NCI-H748 treated with DMSO at 0.1 percent for 48 hours (cell line): ENCODE measurements at places on chromosomes 5 and 9.

- no peak for DNase-seq
These were observed 342.9 kb upstream of the RPS23 start for GRCh38 chr5:82620957-82621600.

GRCh38 chr9:4829969-4830368 lies 37.2 kb downstream of the RCL1 start:
- no peak for DNase-seq

GRCh38 chr5:122170620-122171019 lies 41.3 kb downstream of the ZNF474 start:
- DNase-seq, result no peak

- DNase-seq, result no peak
These were observed 11.7 kb downstream of the MAP3K1 start for GRCh38 chr5:56827049-56827448.

DNA sequence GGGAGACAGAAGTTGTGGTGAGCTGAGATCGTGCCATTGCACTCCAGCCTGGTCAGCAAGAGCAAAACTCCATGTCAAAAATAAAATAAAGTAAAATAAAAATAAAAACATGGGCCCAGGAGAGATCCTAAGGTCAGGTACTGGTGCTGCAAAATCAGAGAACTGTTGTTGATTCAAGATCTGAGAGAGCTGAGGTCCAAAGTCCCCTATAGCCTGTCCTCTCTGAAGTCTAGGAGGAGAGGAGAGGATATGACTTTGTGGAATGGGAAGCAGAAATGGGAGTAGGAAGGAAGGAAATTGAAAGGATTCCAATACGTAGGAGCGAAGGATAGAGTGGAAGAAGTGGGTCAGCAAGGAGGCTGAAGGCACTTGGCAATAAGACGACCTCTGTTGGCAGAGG lies 4.6 kb upstream of the OR1L4 start:
- no peak for DNase-seq

DNA sequence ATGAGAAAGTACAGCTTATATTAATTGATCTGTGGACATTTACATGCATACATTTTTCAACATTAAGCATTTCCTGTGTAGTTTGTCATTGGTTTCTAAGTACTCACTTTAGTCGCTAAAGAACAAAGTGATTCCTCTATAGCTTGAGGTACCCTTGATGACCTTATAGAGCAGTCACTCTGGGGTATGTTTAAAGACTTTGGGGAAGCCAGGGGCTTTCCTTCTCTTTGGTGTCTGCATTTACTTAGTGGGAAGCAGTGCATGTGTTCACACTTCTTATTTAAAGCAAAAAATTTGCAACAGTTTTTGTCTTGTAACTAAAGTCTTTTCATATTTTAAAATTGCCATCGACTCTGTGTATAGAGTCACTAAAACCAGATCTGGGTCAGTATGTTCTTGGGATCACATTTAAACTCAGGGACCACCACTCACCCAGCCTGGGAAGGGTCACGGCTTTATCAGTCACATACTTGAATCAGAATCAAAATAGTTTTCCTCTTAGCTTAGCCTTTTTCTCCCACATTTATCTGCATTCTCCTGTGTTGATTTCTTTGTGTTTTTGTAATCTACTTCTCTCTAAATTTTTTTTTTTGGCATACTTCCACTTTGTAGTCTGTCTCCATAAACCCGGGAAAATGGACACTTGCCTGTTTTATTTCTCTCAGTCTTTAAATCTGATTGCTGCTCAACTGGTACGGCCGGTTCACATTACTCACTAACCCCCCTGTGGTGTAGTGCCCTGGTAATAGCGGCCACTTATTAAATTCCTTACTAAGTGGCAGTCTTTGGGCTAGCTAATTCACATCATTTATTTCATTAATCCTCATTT lies 143.9 kb upstream of the FBN2 start:
- DNase-seq, result peak; percentile 24

DNA sequence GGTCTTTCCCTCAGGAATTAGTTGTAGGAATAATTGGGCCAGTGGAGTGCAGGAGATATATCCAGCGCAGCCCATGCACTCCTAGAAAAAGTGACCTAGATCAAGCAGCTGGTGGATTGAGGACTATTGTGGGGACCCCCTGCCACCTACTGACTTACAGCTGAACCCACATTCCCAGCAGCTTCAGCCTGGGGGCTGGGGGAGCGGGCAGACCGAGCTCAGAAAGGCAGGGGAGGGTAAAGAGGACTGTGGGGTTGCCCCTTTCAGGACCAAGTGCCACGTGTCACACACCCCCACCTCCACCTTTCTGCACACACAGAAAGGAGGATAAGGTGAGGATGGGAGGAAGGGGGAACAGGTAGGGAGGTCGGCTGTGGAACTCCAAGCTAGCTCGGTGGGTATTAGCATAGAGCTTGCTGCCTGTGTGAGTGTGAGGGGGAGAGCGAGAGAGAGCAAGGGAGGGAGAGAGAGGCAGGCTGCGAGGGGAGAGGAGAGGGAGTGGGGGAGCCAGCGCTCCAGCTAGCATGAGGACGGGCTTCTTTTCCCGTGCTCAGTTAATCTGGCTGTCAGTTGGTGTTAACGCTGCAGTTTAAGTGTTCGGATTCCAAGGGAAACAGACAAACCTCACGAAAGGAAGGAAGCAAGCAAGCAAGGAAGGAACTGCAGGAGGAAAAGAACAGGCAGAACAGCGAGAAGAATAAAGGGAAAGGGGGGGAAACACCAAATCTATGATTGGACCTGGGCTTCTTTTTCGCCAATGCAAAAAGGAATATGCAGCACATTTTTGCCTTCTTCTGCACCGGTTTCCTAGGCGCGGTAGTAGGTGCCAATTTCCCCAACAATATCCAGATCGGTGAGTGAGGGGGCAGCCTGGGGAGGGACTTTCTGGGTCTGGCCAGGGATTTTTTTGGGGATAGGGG lies at the start of gene GRIA1:
TSS of gene GRIA1 (plus strand) at position 553 of the 920 bp plus-strand sequence.
- no peak for DNase-seq

GRCh38 chr9:76761448-76761847 lies 2.8 kb upstream of the PCA3 start:
- DNase-seq, result no peak

DNA sequence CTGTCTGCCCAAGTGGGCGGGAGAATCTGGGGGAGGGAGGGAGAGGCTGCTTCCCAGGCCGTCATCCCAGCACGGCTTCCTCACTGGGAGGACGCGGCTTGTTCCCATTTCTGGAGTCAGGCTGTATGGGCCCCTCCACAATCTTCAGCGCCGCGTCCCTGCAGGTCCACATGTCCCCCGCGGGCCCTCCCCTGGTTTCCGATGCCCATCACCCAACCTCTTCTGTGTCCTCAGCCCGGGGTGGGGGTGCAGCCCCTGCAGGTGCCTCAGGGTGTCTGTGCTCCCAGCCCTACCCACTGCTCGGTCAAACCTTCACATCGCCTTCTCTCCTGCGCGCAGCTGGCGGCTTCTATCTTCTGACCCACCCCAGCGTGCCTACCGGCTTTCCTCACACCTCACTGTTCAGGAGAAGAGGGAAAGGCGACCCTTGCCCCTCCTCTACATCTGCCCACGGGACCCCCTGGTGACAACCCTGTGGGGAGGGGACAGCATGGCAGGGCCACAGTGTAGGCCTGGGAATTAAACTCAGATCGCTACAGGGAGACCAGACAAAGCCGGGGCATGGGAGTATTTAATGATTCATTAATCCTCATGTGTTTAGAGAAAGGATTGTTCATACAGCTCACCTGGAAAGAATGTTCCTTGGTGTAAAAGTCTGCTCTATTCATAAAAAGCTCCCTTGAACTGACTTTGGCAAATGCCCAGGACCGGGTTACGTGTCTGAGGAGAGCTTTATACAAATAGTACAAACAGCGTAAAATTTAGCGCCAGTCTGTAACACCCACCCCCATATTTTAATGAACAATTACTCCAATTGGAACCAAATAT lies 145.1 kb downstream of the IRX1 start:
- no peak for DNase-seq

DNA sequence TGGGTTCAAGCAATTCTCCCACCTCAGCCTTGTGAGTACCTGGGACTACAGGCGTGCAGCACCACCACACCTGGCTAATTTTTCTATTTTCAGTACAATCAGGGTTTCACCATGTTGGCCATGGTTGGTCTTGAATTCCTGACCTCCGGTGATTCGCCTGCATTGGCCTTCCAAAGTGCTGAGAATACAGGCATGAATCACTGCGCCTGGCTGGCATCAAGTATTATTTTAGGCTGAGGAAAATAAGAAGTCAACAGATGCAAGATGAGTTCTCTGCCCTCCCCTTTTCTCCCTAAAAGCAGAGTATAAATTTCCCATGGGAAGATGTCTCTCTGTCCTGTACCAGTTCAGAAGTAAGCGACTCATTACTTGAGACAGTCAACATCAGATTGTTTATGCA lies 71.5 kb downstream of the ELAVL2 start:
- DNase-seq, result no peak

GRCh38 chr5:12668564-12668963 lies 764.3 kb upstream of the CTNND2 start:
- no peak for DNase-seq

GRCh38 chr5:94498199-94498598 lies 120.2 kb downstream of the KIAA0825 start:
- DNase-seq, result no peak

GRCh38 chr5:91207248-91207647 lies 175.9 kb downstream of the ARRDC3 start:
- no peak for DNase-seq

DNA sequence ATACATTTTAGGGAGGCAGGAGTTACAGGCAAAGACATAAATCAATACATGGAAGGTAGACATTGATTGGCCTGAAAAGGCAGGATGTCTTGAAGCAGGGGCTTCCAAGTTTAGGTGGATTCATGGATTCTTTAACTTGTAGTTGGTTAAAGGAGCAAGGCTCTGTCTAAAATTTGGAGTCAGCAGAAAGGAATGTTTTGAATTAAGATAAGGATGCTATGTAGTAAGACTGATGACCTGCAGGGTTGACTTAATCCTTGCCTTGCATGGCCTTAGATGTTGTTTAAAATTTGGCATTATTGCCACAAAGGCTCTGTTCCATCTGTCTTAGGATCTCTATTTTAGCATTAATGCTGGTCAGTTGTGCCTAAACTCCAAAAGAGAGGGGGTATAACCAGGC lies 171.3 kb downstream of the C5orf15 start:
- DNase-seq, result no peak

DNA sequence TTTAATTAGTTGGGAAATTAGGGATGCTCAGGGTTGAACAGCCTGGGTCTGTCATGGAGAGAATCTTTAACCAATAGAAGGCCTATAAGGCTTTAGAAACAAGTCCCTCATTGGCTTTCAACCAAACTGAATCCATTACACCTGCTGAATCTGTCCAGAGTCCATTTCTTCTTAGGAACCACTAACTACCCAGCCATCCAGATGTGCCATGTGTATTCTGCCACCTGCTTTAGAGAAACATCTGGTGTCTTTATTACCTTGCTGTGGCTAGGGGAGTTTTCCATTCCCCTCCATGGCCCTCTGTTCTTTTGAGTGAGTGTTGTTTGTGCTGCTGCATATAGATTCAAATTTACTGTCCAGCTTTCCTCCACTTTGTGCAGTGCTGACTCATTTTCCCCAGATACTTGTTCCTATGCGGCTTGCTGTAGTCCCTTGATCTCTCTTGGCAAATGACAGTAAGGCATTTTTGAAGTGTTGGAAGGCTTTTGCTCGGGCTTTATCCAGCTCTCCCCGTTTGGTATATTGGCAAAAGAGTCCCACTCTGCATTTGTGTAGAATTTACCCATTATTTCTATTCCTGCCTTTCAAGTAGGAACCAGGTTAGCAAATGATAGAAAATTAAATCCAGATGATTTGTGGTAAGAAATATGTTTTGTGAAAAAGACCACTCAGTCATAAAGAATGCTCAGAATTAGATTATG lies 54.6 kb downstream of the NLN start:
- DNase-seq, result no peak

DNA sequence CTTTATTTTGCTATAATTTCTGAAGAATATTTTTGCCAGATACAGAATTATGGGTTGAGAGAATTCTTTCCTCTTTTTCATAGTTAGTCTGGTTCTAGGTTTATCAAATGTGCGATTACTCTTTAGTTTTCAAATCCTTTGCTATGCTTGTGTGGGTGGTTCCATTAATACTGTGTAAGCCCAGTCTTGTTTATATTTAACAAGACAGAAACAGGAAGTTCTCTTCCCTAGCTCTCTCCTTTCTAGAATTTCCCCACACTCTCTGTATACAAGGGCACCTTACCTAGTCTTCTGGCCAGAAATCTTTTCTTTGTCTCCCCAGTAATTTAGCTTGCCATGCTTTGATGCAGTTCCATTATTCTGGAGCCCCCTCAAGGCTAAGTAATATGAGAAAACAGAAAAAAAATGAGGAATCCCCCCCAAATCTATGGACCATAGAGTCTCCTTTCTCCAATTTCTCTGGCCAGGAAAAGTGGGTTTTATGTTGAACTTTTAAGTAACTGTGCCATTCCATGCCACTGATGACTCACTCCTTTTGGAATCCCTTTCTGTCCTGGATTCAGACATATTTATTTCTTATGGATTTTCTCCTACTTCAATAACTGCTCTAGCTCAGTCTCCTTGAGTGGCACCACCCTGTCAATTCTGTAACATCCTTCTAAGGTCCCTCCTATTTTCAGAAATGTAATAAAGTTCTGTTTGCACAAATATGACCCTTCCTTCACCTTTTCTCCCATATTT lies 1714.1 kb downstream of the EFNA5 start:
- DNase-seq, result no peak

DNA sequence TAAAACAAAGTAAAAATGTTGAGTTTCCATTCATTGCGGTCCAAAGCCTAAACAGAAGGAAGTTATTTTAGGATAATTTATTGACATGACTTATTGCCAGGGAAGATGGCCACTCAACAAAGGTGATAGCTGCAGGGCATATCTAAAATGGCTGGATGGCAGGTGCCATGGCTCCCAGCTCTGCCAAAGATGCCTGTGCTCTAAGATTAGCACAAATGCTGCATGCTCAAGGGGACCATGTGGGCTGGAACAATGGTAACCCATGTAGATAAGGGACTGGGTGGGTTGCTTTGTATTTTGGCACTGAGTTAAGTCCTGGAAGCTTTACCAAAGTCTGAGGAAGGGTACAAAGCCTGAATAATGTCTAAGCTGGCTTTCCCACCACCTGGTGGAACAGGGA lies 95.5 kb upstream of the IFNK start:
- no peak for DNase-seq

GRCh38 chr5:180396926-180397325 lies 43.8 kb upstream of the GFPT2 start:
- no peak for DNase-seq

DNA sequence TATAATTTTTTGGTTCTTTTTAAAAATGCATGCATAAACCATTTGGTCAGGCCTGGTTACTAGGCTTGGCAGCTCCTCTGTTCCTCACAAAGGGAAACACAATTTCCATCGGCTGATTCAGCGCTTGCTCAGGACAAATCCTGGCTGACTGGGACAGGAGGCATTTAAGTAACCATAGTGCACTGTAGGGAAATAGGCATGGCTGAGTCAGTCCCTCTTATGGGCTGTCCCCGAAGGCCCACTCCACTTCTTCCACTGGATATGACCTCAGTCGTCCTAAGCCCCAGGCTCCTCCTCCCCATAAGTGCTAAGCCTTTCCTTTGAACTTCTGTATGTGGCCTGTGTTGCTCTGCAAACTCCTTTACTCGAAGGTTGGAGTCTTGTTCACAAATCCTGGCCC lies 71.2 kb upstream of the GLIS3 start:
- DNase-seq, result no peak
